Endodermal cell (in vitro differentiated cells): ENCODE measurements at places on chromosomes 7 and 10.

GRCh38 chr10:93274419-93274818 is 200.7 kb downstream of the CYP26A1 start:
- no peak for DNase-seq
- no peaks in the 10 kb centered on the region for H3K36me3 ChIP-seq
- no peaks in the 10 kb centered on the region for H3K27me3 ChIP-seq
- H3K4me1 ChIP-seq = peaks cover 5% of the 10 kb centered on the region
- H3K27ac ChIP-seq = no peak overlapping the region

GRCh38 chr10:121187391-121187790 is 336.2 kb downstream of the WDR11 start:
- H3K4me1 ChIP-seq = peaks cover 16% of the 10 kb centered on the region
- peaks cover 27% of the 10 kb centered on the region for H3K27me3 ChIP-seq
- no peaks in the 10 kb centered on the region for H3K36me3 ChIP-seq

- H3K36me3 ChIP-seq = no peaks in the 10 kb centered on the region
- DNase-seq = peak; percentile 71
- H3K4me1 ChIP-seq = no peaks in the 10 kb centered on the region
- peaks cover 66% of the 10 kb centered on the region for H3K27me3 ChIP-seq
- H3K27ac ChIP-seq = no peak overlapping the region
Measured at GRCh38 chr10:58513188-58514110, 777 bp downstream of the BICC1 start.

- DNase-seq = no peak
- H3K27ac ChIP-seq = no peak overlapping the region
- no peaks in the 10 kb centered on the region for H3K4me1 ChIP-seq
- no peak overlapping the region for H3K4me3 ChIP-seq
Measured at GRCh38 chr10:97407952-97408248, 6.8 kb upstream of the RRP12 start.

- H3K36me3 ChIP-seq = no peaks in the 10 kb centered on the region
- no peaks in the 10 kb centered on the region for H3K4me1 ChIP-seq
- H3K27me3 ChIP-seq = no peaks in the 10 kb centered on the region
- H3K27ac ChIP-seq = no peak overlapping the region
Measured at GRCh38 chr10:1543596-1543995, 193.7 kb downstream of the ADARB2 start.

DNA sequence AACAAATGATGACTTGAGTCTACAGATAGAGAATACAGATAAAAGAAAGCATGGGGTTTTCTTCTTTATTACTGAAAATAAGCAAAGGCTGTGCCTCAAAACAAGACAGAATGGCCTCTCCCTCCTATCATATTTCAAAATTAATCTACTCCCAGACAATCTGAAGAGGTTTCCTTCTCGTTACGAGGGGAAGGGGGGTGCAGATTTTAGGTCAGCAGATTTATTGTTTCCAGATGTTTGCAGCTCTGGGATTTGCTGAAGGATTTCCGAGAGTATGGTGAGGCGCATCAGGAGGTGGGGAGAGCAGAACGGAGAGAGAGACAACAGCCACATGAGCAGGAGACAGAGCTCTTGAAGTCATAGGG is 89.8 kb downstream of the KIAA1549 start:
- peaks cover 5% of the 10 kb centered on the region for H3K4me1 ChIP-seq
- no peak overlapping the region for H3K4me3 ChIP-seq
- peaks cover 54% of the 10 kb centered on the region for H3K36me3 ChIP-seq
- DNase-seq = no peak
- H3K27ac ChIP-seq = no peak overlapping the region
- H3K27me3 ChIP-seq = no peaks in the 10 kb centered on the region

DNA sequence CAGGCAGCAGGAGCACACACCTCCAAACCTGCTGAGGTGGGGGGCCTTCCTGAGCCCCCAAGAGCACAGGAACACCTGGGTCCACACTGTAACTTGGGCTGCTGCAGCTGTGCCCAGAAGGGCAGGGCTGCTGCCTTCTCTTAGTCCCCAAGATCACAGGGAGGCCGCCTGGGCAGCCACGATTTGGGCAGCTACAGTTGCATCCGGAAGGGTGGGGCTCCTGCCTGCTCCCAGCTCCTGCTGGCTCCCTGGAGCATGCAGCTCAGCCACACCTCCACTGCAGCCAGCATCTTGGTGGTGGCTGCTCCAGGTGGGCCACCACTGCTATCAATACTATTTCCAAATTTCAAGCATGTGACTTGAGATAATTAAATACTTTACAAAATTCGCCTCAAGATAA is 38.5 kb upstream of the AGMO start:
- H3K4me1 ChIP-seq = no peaks in the 10 kb centered on the region
- no peak overlapping the region for H3K4me3 ChIP-seq
- H3K27ac ChIP-seq = no peak overlapping the region
- no peaks in the 10 kb centered on the region for H3K36me3 ChIP-seq

- DNase-seq = peak; percentile 82
- H3K36me3 ChIP-seq = no peaks in the 10 kb centered on the region
- no peak overlapping the region for H3K27ac ChIP-seq
- no peaks in the 10 kb centered on the region for H3K27me3 ChIP-seq
- no peak overlapping the region for H3K4me3 ChIP-seq
- no peaks in the 10 kb centered on the region for H3K4me1 ChIP-seq
Measured at GRCh38 chr10:120221873-120222485, 235.0 kb upstream of the PLPP4 start.

DNA sequence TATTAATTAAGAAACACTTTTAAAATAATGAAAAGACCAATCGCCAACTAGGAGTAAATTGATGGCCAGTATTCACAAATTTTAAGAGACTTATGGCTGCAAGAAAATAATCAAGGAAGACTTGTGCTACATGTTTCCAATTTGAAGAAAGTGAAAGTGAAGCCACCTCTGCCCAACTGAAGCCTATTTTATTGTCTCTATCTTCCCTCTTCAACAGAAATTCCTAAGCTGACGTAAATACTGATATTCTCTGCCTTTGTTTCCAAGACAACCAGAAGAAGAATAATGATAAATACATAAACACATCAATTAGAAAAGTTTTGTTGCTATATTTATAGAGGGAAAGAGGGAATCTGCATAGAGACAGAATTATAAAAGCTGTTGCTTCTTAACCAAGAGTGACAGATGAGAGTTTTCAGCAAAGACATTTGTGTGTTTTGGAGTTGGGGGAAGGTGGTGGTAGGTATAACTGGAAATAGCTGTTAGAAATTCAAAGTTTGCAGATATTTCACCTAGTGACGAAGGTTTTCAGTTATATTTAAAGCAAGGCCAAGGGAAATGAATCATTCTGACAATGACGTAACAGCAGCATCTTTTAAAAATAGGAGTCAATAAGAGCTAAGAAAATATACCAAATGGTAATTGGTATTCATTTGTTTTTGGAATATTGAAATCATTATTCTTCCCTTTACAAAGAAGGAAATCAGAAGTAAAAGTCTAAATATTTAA is 576.6 kb upstream of the SORCS1 start:
- no peak for DNase-seq
- no peaks in the 10 kb centered on the region for H3K4me1 ChIP-seq
- H3K27me3 ChIP-seq = no peaks in the 10 kb centered on the region
- no peaks in the 10 kb centered on the region for H3K36me3 ChIP-seq
- H3K27ac ChIP-seq = no peak overlapping the region
- no peak overlapping the region for H3K4me3 ChIP-seq

- no peaks in the 10 kb centered on the region for H3K36me3 ChIP-seq
- no peaks in the 10 kb centered on the region for H3K27me3 ChIP-seq
- DNase-seq = no peak
- H3K27ac ChIP-seq = no peak overlapping the region
- no peak overlapping the region for H3K4me3 ChIP-seq
Measured at GRCh38 chr10:74307061-74307651, 156.1 kb downstream of the ADK start.

GRCh38 chr7:54326592-54327167 is 215.5 kb upstream of the VSTM2A start:
- no peak overlapping the region for H3K4me3 ChIP-seq
- no peak for DNase-seq
- H3K4me1 ChIP-seq = no peaks in the 10 kb centered on the region
- no peak overlapping the region for H3K27ac ChIP-seq
- H3K36me3 ChIP-seq = no peaks in the 10 kb centered on the region

GRCh38 chr10:44907556-44907955 is 3.6 kb upstream of the TMEM72 start:
- H3K4me1 ChIP-seq = peaks cover 2% of the 10 kb centered on the region
- no peaks in the 10 kb centered on the region for H3K36me3 ChIP-seq
- no peak for DNase-seq
- H3K4me3 ChIP-seq = no peak overlapping the region
- H3K27me3 ChIP-seq = no peaks in the 10 kb centered on the region

- no peak for DNase-seq
- peaks cover 58% of the 10 kb centered on the region for H3K27me3 ChIP-seq
- no peak overlapping the region for H3K27ac ChIP-seq
- no peaks in the 10 kb centered on the region for H3K4me1 ChIP-seq
- no peak overlapping the region for H3K4me3 ChIP-seq
Measured at GRCh38 chr10:49117376-49118070, 2.2 kb upstream of the VSTM4 start.

GRCh38 chr10:121418126-121418777 is 180.0 kb downstream of the FGFR2 start:
- H3K36me3 ChIP-seq = no peaks in the 10 kb centered on the region
- H3K27ac ChIP-seq = no peak overlapping the region
- no peak for DNase-seq
- peaks cover 9% of the 10 kb centered on the region for H3K4me1 ChIP-seq
- H3K4me3 ChIP-seq = no peak overlapping the region
- H3K27me3 ChIP-seq = no peaks in the 10 kb centered on the region

DNA sequence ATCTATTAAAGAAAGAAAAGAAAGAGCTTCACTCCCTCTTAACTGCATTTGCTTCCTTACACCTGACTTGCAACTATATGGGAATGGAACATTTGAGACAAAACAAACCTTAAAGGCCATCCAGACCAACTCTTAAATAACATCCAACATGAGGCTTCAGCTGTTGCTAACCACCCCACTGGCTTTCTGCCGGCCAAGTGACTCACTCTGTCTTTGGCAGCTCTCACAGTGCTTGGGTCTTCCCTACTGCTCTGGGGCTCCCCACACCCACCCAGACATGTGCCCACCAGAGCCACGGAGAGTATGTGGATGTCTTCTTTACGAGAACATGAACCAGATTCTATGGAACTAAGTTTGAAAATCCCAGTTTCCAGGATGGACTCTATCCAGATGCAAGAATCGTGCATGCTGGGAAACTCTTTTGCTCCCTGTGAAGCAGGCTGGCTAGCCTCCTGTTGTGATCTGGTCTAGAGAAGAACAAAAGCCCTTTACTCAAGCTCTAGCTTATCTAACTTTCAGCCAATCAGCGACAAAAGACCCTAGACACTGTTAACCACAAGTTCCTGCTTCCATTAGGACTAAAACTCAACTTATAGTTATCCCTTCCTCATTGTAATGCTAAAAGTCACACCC is 245.7 kb downstream of the TCERG1L start:
- H3K27me3 ChIP-seq = no peaks in the 10 kb centered on the region
- H3K4me1 ChIP-seq = peaks cover 2% of the 10 kb centered on the region
- no peak overlapping the region for H3K4me3 ChIP-seq
- peak; percentile 71 for DNase-seq

DNA sequence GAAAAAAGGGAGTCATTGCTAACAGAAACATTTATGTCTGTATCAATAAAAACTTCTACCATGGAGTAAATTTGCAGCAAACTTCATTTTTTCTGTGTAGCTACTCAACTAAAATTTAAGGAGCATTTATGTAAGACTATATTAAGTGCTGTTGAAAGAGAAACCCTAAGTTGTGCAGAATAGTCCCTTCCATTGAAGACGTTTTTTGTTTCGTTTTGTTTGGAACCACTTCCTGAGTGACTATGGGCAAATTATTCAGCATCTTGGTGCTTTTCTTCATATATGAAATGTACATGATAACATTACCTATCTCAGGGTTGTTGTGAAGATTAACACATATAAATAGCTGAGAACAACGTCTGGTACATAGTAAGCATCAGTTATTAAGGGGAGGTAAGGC is 24.3 kb downstream of the SEM1 start:
- H3K27ac ChIP-seq = no peak overlapping the region
- peaks cover 55% of the 10 kb centered on the region for H3K36me3 ChIP-seq
- H3K4me3 ChIP-seq = no peak overlapping the region
- DNase-seq = no peak
- no peaks in the 10 kb centered on the region for H3K27me3 ChIP-seq

DNA sequence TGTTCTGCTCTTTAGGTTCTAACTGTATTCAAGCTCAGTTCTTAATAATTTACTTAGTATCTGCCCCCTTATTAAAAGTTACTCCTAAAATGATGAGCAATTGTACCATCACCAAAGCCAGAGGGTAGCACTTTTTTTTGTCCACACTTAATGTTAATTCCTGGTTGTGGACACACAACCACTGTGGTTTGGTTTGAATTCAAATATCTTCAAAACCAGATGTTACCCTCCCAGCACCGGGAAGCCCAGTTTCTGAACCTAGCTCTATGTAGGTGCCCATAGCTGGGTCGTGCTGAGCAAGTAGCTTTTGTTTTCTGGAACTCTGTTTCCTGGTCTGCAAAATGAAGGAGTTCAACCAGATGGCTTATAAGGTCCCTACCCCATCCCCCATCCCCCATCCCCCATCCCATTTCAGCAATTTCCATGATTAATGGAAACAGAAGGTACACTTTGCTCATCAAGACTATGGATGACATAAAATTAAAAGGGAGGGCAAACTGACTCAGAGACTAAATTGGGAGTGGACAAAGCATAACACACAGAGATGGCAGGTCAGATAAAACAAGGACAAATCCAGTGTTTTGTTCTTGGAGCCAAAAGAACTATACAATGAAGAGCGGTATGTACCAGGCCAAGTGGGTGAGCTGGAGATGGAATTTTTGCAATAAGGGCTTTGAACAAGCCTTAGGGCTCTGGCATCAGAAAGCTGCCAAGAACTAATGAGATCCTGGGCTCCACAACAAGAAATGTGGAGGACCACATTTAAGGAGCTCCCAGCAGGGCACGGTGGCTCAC is 56.7 kb downstream of the DLG5 start:
- H3K4me1 ChIP-seq = peaks cover 5% of the 10 kb centered on the region
- H3K4me3 ChIP-seq = no peak overlapping the region
- H3K27ac ChIP-seq = no peak overlapping the region
- H3K27me3 ChIP-seq = no peaks in the 10 kb centered on the region
- no peak for DNase-seq

DNA sequence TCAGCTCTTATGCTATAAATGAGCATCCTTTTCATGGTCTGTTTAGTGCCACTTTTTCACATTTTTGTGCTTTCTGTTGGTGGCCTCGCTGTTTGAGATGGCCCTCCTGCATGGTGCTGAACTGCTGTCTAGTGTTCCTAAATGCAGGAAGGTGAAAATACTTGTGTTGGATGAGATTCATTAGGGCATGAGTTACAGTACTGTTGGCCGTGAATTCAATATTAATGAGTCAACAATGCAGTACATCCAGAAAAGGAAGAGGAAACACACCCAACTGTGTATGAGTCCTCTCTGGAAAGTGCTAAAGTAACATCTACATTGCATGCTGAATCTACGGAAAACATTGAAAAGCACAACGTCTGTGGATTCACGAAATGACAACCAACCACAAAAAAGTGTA is 124.0 kb downstream of the HERPUD2 start:
- DNase-seq = no peak
- no peaks in the 10 kb centered on the region for H3K36me3 ChIP-seq
- H3K27ac ChIP-seq = no peak overlapping the region

GRCh38 chr10:86815640-86816039 is 59.2 kb downstream of the BMPR1A start:
- H3K36me3 ChIP-seq = peaks cover 20% of the 10 kb centered on the region
- DNase-seq = no peak
- H3K27me3 ChIP-seq = no peaks in the 10 kb centered on the region
- H3K4me3 ChIP-seq = no peak overlapping the region
- H3K27ac ChIP-seq = no peak overlapping the region
- H3K4me1 ChIP-seq = no peaks in the 10 kb centered on the region
